Stimulated activated CD4-positive, alpha-beta T cell treated with anti-CD3 and anti-CD28 coated beads, Interleukin-12 subunit alpha, Interleukin-12 subunit beta, amount 100 ng/mL, for 24 hours (primary cell): ENCODE measurements at places on chromosomes 7 and 10.

- no peak for DNase-seq
Measured at GRCh38 chr7:26937939-26938623, 73.7 kb upstream of the SKAP2 start.

DNA sequence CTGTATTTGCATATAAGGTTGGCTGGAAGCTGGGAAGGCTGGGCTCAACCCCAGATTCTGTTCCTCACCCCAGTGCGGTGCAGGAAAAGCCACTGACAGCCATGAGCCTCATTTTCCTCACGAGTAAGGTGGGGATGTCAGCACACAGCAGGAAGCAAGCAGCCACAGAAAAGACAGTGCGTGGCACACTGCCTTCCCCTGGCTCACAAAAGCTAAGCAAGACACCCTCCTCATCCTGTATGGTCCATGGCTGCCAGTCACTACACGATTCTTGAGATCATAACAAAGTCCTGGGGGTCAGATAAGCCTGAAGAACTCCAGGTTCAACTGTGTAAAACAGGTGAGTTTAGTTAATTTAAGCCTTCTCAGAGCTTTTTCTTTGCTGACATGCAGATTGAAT, 28.9 kb upstream of the DDC start:
- no peak for DNase-seq

- no peak for DNase-seq
Measured at GRCh38 chr10:121265360-121266123, 332.7 kb downstream of the FGFR2 start.

DNA sequence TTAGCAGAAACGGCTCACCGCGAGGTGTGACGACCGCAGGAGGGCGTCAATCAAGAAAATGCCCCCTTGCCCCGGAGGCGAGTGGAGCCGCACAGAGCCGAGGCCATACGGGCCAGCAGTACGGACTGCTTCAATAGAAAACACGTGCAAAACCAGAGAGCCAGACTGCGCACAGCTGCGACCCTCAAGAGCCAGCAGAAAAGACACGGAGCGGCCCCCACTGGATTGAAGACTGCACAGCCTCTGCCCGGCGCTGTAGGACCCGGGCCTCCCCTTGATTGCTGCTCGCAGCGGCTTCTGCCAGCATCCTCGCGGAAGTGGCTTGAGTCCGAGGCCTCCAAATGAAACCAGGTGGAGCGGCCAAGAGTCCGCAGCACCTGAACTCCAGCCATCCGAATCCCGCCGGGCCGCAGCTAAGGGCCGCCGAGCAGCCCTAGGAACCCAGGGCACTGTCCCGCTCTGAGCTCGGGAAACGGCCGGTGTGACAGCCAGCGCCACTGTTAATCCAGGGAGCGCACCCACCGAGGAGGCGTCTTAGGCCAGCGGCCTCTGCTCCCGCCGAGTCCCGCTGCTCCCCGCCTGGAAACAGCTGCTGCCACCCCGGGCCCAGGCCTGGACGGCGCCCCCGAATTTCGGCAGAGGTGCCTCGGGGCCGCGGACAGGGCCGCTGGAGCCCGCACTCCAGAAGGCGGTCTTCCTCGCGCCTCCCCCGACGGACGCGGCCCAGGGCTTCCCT, 660 bp upstream of the HHEX start:
- DNase-seq: no peak

DNA sequence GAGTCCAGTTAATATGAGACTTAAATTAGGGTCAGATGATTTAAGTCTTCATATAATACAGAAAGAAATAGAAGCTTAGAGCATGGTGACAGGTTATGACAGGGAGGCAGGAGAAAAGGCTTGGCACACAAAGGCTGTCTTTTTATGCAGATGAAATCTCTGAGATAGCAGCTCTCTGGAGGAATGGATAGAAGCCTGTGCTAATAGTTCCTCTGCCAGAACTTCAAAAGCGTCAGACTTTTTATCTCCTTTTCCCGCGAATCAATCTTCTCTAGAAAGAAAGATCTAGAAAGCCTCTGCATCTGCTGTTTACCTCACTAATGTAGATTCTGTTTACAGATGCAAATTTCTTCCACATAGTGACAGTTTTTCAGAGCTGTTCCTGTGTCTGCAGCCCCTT, 1106.2 kb downstream of the XPNPEP1 start:
- DNase-seq: no peak

GRCh38 chr10:63965846-63966245, 444.6 kb downstream of the REEP3 start:
- no peak for DNase-seq

DNA sequence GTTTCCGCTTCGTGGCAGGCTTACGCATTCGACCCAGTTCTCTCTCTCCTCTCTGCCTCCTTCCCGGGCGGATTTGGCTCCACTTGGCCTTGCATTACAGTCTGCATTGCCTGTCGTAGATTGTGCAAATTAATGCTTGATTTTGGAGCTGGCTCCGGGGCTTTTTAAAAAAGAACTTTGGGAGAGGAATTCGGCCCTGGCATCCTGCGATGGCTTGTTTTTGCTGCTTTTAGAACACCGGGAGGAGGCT, 767 bp downstream of the EIF4EBP2 start:
- DNase-seq: no peak

DNA sequence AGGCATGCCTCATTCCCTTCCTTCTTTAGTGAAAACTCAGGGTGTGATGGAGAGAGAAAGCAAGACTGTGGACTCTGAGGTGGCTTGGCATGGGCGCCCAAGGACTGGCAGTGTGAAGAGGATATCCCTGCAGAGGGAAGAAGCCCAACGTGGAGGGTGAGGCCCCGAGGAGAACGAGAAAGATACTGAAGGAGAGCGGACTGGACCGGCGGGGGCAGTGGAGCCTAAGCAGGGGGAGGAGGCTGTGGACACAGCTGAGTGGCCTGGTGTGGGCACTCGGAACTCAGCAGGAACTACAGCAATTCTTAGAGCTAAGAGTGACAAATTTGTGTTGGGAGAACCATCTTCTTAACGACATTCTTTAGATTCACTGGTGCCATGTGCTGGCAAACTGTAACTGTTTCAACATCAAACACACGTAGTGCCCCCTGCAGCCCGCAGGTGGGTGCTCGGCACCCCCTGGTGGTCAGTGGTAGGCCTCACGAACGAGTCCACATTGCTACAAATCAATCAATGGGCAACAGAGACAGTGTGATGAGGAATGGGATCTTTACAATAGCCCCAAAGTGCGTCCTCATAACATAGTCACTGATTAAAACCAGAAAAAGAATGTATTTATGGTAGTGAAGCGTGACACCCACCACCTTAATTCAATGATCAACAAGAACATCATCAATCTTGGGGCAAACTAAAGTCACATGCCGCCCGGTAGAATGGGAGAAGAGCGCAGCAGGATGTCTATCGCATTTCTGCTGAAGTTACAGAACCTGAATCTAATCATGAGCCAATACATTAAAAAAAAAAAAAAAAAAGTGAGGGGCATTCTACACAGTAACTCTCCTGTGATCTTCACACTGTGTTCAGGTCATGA, 2.0 kb upstream of the SFTPA1 start:
- DNase-seq: peak; percentile 33

DNA sequence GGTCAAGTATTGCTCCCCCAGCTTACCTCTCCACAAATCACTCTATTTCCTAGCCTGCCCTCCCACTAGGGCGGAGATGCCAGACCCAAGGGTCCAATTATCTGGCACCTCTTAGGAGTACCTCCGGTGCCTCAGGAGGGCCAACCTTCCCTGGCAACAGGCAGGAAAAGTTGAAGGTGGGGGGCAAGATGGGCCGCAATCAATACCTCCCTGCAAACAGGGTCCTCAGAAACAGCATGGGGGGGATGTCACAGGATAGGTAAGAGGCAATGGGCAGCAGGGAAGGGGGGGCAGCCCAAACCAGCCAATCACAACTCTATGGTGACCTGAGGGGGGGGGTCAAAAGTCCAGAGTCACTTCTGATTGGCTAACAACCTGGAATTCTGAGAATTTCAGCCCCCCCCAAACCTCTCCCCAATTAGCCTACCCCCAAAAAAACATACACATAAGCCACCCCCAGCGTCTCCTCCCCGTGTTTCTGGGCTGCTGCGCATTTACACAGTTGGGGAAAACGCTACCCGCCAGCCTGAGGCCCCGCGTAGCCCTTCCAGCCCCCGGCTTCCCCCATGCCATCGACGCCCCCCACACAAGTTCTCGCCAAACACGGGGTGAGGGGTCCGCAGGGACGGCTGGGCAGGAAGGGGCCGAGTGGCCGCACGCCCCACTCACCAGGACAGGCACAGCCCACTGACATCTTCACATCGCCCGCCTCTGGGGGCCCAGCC, 589 bp downstream of the LDB1 start:
- DNase-seq: peak; percentile 56

GRCh38 chr10:68047122-68047521, 28.0 kb downstream of the HERC4 start:
- DNase-seq: no peak

DNA sequence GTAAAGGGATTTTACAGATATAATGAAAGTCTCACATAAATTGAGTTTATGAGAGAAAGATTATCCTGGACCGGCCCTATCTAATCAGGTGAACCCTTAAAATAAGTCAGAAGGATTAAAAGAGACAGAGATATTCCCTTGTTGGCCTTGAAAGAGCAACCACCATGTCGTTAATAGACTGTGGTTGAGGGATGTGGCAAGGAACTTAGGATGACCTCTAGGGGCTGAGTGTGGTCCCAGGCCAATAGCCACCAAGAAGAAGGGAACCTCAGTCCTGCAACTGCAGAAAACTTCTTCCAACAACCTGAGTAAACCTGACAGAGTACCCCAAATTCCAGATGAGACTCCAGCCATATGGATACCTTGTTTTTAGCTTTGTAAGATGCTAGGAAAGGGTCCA, 121.5 kb downstream of the POLR1F start:
- no peak for DNase-seq

- DNase-seq: no peak
Measured at GRCh38 chr7:45158471-45158870, 880 bp downstream of the RAMP3 start.

DNA sequence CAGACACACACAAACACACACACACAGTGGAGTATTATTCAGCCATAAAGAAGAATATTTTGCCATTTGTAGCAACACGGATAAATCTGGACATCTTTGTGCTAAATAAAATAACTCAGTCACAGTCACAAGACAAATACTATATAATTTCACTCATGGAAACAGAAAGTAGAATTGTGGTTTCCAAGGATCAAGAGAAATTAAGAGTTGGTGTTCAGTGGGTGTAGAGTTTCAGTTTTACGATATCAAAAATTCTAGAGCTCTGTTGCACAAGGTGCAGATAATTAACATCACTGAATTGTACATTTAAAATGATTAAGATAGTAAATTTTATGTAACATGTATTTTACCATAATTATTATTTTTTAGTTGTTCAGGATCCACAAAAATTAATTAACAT, 1235.0 kb downstream of the XPNPEP1 start:
- no peak for DNase-seq

DNA sequence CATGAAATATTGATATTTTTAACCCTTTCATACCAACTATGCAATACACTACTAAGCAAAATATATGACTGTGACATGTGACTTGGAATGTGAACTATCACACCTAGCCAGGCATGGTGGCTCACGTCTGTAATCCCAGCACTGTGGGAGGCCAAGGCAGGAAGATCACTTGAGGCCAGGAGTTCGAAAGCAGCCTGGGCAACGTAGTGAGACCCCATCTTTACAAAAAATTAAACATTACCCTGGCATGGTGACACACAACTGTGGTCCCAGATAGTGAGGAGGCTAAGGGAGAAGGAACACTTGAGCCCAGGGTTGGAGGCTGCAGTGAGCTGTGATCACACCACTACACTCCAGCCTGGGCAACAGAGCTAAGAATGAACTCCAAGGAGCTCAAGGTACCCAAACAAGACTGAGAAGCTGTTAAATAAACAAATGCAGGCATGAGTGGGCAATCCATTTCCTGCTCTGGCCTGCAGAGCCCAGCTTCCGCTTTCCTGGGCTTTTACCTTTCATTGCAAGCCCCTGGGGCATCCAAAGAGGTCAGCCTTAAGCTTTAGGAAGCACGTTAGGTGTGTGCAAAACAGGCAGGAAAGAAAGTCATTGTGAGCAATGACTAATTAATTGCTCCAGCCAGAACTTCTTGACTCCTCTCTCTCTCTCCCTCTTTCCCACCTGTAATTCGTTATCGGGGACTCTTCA, 162.1 kb upstream of the FOXK1 start:
- DNase-seq: no peak

- DNase-seq: no peak
Measured at GRCh38 chr7:155294511-155294778, 3.2 kb upstream of the INSIG1 start.

DNA sequence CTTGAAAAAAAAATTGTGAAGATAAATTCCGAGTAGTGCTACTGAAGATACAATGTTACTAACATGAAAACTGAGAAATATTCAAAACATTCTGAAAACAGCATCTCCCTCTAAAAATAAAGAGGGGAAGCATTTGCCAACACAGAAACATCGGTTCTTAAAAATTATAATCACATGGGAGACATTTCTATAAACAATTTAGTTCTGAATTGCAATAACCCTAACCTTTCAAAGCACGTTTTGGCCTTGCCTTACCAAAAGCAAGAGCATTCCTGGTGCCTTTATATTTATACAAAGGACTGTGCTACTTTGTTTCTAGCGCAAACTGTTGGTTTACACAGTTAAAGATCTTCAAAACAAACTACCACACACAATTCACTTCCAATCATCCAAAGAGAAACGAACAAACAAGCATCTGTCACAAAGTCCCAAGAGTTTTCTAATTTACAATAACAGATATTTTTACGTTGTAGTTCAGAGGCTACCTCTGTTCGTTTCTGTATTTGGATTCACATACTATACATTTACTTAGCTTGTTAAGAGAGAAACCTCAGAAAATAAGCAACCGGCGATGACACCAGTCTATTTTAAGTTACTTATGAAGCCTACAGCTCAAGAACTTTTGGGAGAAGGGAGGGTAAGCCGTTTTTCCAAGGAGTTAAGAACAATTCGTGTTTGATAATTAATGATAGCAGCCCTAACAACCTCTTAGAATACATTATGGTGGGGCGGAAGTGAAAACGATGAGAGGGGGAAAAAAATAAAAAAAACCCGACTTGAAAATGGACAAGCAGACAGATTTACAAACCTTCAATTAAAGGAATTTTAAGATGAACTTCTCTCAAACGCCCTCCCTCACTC, 1.3 kb downstream of the ABI1 start:
- no peak for DNase-seq

- peak; percentile 33 for DNase-seq
Measured at GRCh38 chr7:44914992-44915607, 29.8 kb upstream of the PURB start.

DNA sequence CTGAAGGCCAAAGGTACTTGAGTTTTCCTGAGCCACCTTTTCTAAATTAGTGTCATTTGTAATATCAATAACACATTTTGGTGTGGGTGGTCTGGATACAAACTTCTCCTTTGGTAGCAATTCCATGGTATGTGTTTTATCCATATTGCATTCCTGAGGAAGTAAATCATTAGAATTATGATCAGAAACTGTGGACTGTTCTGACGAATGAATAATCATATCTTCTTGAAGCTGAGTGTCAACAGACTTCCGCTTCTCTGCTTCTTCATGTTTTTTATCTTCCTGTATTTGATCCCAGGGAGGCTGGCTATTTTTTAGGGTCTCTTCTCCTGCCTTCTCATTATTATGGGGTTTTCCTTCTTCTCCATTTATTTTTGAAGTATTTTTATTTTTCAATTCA, 81.4 kb downstream of the NRBF2 start:
- DNase-seq: no peak
